ENCODE measurements at places on chromosomes 5 and 9. TPM values are rescaled to one million over a fixed set of nuclear protein-coding genes. Genes with fewer than 3 reads are reported as not detected.

DNA sequence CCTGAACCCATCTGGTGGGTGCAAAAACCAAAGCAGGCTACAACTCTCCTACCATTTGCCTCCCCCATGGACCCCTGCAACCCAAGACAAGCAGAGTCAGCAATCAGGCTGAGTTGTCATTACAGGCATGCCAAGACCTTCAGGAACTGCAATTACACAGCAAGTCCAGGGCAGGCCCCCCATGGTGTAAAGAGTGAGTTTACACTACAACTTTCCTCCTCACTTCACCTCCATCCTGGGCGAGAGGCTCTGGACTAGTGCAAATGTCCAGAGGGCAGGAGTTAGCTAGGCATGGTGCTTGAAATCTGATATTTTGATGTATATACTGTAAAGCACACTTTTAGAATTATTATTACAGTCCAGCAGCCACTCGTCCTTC lies 7.0 kb upstream of the P4HA2 start:
- DNase-seq, result no peak
- no peak overlapping the region for H3K27ac ChIP-seq
- H3K27me3 ChIP-seq, result no peaks in the 10 kb centered on the region
- no peaks in the 10 kb centered on the region for H3K4me1 ChIP-seq

GRCh38 chr9:89555036-89555415 lies 49.8 kb upstream of the GADD45G start:
- peaks cover 5% of the 10 kb centered on the region for H3K4me1 ChIP-seq
- no peak overlapping the region for H3K4me3 ChIP-seq
- no peaks in the 10 kb centered on the region for H3K36me3 ChIP-seq
- no peak for DNase-seq
- no peak overlapping the region for H3K27ac ChIP-seq
- H3K27me3 ChIP-seq, result no peaks in the 10 kb centered on the region

GRCh38 chr9:115211413-115212124 lies 93.6 kb upstream of the TNC start:
- no peaks in the 10 kb centered on the region for H3K36me3 ChIP-seq
- no peaks in the 10 kb centered on the region for H3K27me3 ChIP-seq
- no peak for DNase-seq
- no peak overlapping the region for H3K4me3 ChIP-seq
- no peak overlapping the region for H3K27ac ChIP-seq

Gene ATOX1
- total RNA-seq, result 77.9 TPM

GRCh38 chr5:65173130-65173525 lies 308.6 kb downstream of the ADAMTS6 start:
- no peak for DNase-seq
- no peaks in the 10 kb centered on the region for H3K4me1 ChIP-seq
- H3K27me3 ChIP-seq, result no peaks in the 10 kb centered on the region
- H3K27ac ChIP-seq, result no peak overlapping the region

DNA sequence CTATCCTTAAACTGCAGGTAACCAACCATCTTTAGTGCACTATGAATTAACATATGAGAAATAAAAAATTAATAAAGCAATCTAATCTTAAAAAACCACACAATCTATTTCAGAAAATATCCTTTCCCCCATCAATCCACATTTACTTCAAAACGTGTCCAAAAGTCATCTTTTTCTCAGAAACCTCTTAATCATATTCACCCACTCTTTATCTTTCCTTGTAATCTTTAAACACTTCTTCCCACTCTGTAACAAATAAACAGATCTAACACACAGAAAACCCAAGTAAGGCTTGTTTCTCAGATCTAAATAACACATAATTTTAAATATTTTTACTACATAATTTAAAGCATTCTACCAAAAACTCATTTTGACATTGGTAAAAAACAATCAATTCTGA lies 44.4 kb downstream of the EFCAB9 start:
- no peak for DNase-seq
- peaks cover 8% of the 10 kb centered on the region for H3K36me3 ChIP-seq
- no peaks in the 10 kb centered on the region for H3K27me3 ChIP-seq
- no peak overlapping the region for H3K4me3 ChIP-seq

Gene LECT2
- not detected for total RNA-seq

Gene NR5A1
- 0.42 TPM for total RNA-seq

DNA sequence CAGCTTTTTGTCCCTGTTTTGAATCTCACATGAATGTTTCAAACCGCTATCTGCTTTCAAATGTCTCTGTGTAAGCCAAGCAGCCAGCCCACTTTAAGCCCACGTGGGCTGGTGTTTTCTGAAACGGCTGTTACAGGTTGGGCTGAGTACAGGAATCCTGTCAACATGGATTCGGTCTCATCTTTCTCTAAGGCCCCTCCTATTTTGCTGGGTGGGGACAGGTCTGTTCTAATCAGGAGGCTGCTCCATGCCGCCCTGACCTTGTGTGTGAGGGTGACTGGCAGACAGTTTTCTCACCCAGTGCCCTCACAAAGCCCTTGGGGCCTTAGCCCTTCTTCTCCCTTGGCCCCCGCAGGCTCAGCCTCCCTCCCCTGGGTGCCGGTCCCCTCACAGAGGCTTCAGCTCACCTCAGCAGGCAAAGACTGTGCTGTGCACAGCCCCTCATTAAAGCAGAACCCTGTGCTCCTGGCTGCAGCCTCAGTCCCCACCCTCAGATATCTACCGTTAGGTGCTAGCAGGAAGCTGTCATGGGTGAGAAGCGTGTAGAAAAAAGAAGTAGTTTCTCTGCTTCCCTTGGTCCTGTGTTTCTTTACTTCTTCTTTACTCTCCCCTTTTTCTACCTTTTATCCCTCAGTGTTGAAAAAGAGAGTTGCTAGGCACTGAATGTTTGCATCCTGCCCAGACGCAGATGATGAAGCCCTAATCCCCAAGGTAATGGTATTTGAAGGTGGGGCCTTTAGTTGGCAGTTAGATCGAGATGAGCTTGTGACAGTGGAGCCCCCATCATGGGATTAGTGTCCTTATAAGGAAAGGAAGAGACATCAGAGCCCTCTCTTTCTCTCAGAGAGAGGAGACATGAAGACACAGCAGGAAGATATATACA lies 205.7 kb downstream of the ADAMTS12 start:
- H3K36me3 ChIP-seq, result no peaks in the 10 kb centered on the region
- no peak overlapping the region for H3K27ac ChIP-seq
- no peaks in the 10 kb centered on the region for H3K4me1 ChIP-seq
- no peak for DNase-seq
